ENCODE measurements at places on chromosomes 7 and 10.
A peak's percentile ranks its signal among the peaks of the same experiment; 100 is the strongest.

DNA sequence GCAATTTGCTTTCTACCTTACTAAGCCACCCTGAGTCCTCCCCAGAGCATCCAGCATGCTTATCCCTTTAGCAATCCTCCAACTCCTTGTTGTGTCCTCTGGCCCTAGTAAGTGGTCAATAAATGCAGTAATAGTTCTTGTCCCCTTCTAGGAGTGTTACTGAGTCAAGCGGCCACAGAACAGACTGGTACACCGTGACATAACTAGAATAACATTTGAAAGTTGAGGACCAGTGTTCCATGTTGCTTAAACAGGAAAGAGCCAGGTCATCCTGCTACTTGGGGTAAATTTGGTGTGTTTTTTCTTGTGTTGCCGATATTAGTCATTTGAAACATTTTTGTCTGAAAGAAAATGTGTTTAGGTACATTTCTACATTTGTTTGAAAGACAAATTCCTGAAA is 4.8 kb upstream of the CDK6 start:
- no peak for DNase-seq

- DNase-seq, result no peak
Measured at GRCh38 chr10:110221044-110221720, 13.8 kb downstream of the MXI1 start.

GRCh38 chr7:12893292-12893691 is 205.9 kb downstream of the ARL4A start:
- no peak for DNase-seq

- peak; percentile 16 for DNase-seq
Measured at GRCh38 chr10:17872191-17873091, 63.3 kb downstream of the MRC1 start.

DNA sequence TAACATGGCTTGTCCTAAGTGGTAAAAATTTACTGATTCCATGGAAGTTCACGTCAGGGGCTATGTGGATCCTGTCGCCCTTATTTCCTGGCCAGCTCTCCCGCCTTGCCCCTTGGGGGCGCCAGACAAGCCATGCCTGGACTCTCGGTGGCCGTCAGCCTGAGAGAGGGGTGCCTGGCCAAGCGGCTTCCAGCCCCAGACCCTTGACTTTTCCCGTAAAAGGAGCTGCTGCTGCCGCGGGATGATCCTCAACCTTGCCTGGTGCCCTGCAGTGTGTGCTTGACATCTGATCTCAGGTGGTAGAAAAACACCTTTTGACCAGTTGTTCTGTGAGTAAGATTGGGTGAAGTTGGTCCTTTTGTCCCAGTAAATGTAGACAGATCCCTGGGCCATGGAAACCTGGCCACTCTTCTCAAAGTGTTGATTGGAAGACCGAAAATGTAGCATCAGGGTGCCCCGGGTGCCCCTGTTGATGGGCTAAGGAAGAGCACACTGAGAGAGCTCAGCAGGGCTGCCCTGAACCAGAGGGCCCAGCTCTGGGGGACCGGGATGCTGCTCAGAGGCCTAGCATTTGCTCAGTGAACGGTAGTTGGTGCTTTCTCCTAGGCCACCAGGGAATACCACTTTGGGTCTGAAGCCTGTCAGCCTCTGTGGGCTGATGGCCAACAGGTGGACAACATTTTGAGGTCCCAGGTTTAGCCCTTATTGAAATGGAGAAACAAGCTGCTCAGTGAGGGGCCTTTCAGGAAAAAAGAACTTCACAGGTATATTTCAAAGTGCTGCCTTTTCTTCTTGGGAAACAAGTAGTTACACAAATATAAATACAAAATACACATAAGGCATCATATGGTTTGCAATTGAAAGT is 162.5 kb downstream of the LRMDA start:
- DNase-seq, result no peak

- DNase-seq, result no peak
Measured at GRCh38 chr10:103836861-103837260, 18.5 kb downstream of the SH3PXD2A start.

- no peak for DNase-seq
Measured at GRCh38 chr10:21002091-21002878, 105.2 kb upstream of the NEBL start.

GRCh38 chr7:151249732-151250072 is 1.2 kb upstream of the SMARCD3 start:
- no peak for DNase-seq

GRCh38 chr7:79334334-79334733 is 119.1 kb downstream of the MAGI2 start:
- no peak for DNase-seq

- DNase-seq, result no peak
Measured at GRCh38 chr10:121158988-121159579, 307.9 kb downstream of the WDR11 start.

- no peak for DNase-seq
Measured at GRCh38 chr10:95533590-95533989, 27.6 kb downstream of the SORBS1 start.

- DNase-seq, result no peak
Measured at GRCh38 chr7:88104732-88105131, 115.1 kb downstream of the SRI start.

DNA sequence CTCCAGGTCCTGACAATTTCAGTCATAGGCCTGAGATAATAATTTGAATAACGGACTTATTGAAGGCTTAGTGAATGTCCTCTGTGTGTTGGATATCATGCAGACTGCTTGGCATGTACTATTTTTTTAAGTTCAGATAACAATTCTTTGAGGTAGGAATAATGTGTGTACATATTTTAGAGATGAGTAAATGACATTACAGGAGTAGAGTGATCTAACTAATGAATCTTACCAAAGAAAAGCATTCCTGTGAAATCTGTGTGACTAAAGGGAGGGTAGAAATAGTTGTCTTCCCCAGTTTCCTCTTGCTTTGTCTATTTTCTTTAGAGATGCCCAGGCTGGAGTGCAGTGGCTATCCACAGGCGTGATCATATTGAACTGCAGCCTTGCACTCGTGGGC is 391.8 kb upstream of the ETV1 start:
- no peak for DNase-seq

GRCh38 chr7:77877791-77878190 is 79.2 kb downstream of the PHTF2 start:
- DNase-seq, result no peak

DNA sequence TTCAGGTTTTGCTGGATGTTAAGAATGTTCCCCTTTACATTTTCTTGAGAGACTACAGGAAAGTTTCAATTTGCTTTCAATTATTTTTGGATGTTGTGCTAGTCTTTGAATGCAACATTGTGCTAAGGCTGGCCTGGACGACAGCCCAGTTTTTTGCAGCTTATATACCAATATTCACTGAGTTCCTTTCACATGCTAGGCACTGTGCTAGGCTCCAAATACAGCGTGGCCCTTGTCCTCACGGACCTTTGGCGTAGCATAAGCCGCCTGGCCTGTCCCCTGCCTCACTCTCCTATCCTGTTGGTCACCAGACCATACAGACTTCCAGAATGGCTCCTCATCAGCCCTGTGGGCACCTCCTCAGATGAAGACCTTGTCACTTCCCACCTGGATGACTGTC is 19.5 kb upstream of the HSPA12A start:
- no peak for DNase-seq

DNA sequence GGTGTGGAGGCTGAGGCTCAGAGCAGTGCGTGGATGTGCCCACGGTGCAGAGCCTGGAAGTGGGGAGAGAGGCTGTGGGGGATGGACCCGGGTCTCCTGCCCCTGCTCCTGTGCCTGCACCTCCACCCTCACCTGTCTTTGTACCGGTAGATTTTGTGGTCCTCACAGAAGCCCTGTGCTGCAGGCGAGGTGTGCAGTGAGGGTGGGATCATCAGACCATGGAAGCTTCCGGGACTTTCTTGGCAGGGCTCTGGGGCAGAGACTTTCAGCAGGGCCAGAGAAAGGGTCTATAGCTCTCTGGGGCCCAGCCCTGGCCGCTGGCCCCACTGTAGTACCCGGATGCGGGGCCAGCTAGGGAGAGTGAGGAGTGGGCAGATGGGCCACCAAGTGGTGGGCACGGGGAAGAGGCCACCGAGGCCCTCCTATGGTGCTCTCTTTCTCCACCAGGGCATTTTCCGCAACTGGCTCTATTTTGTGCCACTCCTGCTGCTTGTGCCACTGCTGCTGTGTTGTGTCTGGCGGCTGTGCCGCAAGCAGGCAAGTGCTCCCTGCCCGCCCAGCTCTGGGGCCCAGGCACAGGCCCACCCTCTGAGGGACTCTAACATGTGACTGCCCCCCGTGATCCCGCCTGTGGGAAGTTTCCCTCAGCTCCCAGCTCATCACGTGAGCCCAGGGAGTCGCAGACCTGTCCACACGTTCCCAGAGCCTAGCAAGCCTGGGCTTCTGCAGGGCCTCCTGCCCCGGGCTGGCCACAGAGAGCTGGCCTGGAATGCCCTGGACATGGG is 22.1 kb downstream of the ANTXRL start:
- DNase-seq, result no peak

DNA sequence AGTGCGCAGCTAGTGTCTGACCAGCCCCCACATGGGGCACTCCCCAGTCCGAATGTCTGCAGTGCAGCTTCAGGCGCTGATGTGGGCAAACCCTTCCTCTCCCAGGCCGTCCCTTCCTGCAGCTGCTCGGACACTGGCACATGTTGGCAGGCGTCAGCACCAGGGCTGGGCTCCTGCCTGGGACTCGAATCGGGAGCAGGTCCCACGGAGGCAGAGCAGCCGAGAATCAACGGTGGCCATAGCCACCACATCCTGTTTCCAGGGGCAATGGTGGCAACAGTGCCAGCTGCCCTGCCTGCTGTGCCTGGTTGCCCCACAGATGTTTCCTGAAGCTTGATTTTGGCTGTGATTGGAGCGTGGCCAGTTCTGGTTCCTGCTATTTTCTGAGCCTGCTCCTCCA is 65.8 kb downstream of the MGMT start:
- no peak for DNase-seq

DNA sequence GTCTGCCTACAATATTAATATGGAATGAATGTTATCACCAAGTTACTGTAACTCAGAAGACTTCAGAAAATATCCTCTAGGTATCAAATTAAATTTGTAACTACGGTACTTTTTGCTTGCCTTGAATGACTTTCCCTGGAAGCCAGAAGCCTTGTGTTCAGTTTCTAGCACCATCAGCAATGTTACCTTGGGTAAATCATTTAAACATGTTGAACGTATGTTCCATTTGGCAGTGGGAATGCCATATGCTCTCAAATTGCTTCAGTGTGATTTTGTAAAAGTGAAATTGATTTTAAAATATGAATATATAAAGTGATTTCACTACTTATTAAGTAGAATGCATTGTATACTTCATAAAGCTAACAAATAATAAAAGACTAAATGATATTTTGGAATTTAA is 11.2 kb downstream of the RPA3 start:
- no peak for DNase-seq

GRCh38 chr7:112515989-112516388 is 35.2 kb downstream of the LSMEM1 start:
- no peak for DNase-seq

GRCh38 chr10:90326498-90327267 is 531.2 kb downstream of the HTR7 start:
- no peak for DNase-seq

DNA sequence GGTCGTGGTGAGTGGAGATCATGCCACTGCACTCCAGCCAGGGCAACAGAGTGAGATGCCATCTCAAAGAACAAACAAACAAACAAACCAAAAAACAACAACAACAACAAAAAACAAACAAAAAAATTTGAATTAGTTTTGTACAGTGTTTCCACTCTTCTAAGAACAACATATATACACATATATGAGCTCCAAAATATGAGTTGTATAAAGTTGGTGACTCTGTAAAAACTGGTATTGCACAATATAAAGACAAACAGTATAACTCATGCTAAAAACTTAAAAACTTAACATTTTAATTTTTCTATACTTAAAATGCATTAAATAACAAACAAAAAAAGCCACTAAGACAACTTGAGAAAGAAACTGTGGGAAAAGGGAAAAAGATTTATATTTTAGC is 46.0 kb downstream of the AKR1B15 start:
- no peak for DNase-seq
